ENCODE measurements at places on chromosomes 3 and 15. TPM values are rescaled to one million over a fixed set of nuclear protein-coding genes. Genes with fewer than 3 reads are reported as not detected.

The CLDN16 gene
- not detected for total RNA-seq

- DNase-seq = no peak
These were observed 135.7 kb downstream of the ZPLD1 start for GRCh38 chr3:102570511-102570910.

DNA sequence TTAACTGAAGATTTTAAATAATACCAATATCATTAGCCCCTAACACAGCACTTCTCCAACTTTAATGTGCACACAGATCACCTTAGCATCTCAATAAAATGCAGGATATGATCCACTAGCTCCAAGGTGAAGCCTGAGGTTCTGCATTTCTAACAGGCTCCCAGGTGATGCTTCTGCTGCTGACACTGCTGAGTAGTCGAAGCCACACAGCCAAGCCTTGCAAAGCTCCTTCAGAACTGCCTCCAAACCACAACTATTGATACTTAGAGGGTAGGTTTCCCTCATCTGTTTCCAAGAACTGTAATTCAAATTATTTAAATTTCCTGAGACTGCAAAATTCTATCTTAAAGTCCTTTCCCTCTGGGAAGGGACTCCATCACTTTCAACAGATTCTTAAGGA lies 3.9 kb downstream of the RIOX2 start:
- no peak for DNase-seq

DNA sequence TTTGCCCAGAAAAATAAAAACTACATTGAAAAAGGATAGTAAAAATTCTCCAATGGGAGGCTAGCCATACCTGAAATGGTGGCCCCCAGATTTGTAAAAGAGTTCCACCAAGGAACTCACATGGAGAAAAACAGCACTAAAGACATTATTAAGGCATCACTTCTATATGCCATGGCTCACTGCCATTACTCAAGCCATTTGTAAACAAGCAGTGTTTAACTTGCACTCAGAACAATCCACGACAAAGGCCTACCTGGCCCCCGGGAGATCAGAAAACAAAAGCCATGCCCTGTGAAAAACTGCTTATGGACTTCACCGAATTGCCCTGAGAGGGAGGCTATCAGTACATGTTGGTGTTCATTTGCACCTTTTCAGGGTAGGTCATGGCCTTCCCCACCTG lies 19.6 kb downstream of the CCR8 start:
- DNase-seq = no peak

- DNase-seq = no peak
These were observed 28.0 kb upstream of the CCDC174 start for GRCh38 chr3:14623569-14624051.

DNA sequence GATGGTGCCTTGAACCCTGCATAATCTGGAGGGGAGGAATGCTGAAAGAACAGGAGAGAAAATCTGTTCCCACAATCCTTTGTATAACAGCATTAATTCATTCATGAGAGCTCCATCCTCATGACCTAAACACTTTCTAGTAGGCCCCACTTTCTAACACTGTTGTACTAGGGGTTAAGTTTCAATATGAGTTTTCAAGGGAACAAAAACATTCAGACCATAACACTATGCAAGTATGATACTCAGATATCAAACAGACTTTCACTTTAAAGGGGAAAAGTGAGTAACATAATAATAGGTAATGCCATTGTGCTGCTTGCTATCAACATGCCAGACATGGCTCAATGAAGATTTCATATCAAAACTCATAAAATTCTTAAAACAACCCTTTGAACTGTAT lies 32.4 kb upstream of the PLSCR2 start:
- DNase-seq = no peak

GRCh38 chr15:60486742-60487141 lies 7.8 kb upstream of the ICE2 start:
- no peak for DNase-seq

The RHCG gene
- total RNA-seq = not detected

- peak; percentile 83 for DNase-seq
These were observed 58.5 kb downstream of the CMSS1 start for GRCh38 chr3:99875929-99876841.

DNA sequence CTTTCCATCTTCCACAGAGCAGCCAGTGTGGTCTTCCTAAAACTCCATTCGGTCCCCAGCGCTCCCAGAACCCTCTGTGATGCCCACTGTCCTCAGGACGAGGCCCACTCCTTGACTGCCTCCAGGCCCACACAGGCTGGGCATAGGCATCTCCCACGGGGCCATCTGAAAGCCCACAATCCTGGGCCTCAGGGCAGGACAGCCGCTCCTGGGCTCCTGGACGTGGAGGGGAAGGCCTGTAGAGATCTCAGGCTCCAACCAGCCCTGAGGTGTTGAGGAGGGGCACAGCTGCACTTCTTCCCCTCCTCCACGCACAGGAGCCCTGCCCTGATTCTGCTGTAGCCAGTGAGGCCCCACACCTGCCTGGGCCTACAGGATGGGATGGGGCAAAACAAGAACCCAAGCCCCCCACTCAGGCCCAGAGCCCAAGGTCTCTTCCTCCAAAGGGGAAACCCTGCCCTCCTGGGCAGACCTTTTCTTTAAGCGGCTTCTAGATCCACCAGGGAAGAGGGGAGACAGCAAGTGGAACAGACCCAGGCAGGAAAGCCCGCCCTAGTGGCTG lies 25.9 kb downstream of the SHISA5 start:
- no peak for DNase-seq
